ENCODE measurements at places on chromosomes 11 and 22. TPM values are rescaled to one million over a fixed set of nuclear protein-coding genes. Genes with fewer than 3 reads are reported as not detected.
A peak's percentile ranks its signal among the peaks of the same experiment; 100 is the strongest.

GRCh38 chr22:23760056-23760455 lies 2.7 kb upstream of the C22orf15 start:
- H3K4me3 ChIP-seq, result no peak overlapping the region
- no peak for DNase-seq
- no peaks in the 10 kb centered on the region for H3K27me3 ChIP-seq
- no peak overlapping the region for H3K27ac ChIP-seq
- H3K4me1 ChIP-seq, result peaks cover 8% of the 10 kb centered on the region

- H3K27me3 ChIP-seq, result no peaks in the 10 kb centered on the region
- H3K4me3 ChIP-seq, result no peak overlapping the region
- no peak overlapping the region for H3K27ac ChIP-seq
- H3K36me3 ChIP-seq, result no peaks in the 10 kb centered on the region
- H3K4me1 ChIP-seq, result peaks cover 16% of the 10 kb centered on the region
Observed at GRCh38 chr11:86486261-86487030, 111.8 kb downstream of the CCDC81 start.

DNA sequence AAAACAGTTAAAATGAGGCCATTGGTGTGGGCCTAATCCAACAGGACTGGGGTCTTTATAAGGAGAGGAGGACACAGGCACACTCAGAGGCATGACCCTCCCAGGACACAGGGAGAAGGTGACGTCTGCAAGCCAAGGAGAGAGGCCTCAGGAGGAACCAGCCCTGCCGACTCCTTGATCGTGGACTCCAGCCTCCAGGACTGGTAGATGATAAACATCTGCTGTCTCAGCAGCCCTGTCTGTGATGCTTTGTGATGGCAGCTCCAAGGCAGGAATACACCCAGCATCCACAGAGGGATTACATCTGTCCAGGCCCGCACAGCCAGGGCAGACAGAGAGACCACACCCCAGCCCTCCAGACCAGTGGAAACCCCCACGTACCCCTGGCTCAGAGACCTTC lies 18.4 kb downstream of the CDKN1C start:
- H3K4me3 ChIP-seq, result no peak overlapping the region
- no peaks in the 10 kb centered on the region for H3K36me3 ChIP-seq
- H3K27me3 ChIP-seq, result no peaks in the 10 kb centered on the region
- DNase-seq, result no peak
- no peak overlapping the region for H3K27ac ChIP-seq

DNA sequence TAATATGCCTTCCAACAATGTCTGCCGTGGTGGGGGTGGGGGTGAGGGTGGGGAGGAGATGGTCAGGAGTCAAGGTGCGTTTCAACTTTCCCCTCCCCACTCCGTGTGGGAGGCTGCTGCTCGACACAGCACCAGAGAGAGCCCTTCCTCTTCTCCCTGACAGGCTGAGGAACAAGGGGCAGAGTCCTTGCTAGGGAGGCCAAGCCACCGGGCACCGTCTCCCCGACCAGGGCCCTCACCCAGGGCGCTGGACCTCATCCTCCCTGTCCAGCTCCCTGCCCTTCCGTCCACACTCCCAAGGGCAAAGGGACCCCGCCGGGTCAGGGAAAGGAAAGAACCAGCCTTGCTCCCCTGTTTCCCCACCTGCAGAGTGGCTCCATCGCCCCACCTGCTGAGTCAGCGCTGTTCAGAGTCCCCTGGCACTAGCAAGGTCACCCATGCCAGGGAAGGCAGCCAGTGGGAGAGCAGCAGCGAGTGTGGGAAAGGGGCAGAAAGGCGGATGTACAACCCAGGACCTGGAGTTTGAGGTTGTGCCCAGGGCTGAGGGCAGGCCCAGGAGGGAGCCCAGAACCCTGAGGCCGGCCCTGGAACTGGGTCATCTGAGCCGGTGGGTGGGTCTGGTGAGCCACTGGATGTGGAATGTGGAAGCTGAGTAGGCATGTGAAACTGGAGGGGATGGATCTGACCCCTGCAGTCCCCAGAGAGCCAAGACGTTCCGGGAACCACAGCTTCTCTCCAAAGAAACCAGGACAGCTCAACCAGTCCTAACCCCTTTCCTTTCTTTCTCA lies 47.2 kb downstream of the BUD13 start:
- DNase-seq, result no peak
- no peak overlapping the region for H3K4me3 ChIP-seq
- no peak overlapping the region for H3K27ac ChIP-seq
- no peaks in the 10 kb centered on the region for H3K4me1 ChIP-seq
- H3K27me3 ChIP-seq, result no peaks in the 10 kb centered on the region
- H3K36me3 ChIP-seq, result no peaks in the 10 kb centered on the region

- H3K27ac ChIP-seq, result no peak overlapping the region
- DNase-seq, result no peak
- H3K4me1 ChIP-seq, result peaks cover 38% of the 10 kb centered on the region
- no peaks in the 10 kb centered on the region for H3K27me3 ChIP-seq
- H3K36me3 ChIP-seq, result no peaks in the 10 kb centered on the region
- no peak overlapping the region for H3K4me3 ChIP-seq
Observed at GRCh38 chr22:39251762-39252460, 7.1 kb upstream of the PDGFB start.

DNA sequence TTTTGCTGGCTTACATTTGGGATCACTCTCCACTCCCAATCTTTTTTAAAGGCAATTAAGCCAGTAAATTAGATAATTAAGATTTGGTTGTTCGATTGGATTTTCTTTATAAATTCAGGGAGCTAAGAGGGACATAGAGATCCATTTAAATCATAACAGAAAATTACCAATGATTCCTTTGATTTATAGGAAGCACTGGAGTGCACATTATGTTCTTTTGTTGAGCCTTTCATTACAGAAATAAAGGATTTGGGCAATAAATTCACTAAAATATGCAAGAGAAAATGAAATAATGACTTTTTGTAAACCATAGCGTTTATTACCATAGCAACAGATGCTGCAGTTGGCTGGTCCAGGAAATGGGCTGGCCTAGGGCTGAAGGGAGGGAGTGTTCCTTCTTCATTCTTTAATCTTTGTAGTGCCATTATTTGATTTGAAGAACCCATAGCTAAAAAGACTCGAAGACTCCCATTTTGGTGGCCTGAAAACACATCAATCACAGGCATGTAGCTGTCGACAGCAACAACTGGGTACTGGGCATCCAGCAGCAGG lies 73.0 kb downstream of the C2CD3 start:
- H3K4me1 ChIP-seq, result peaks cover 5% of the 10 kb centered on the region
- H3K27ac ChIP-seq, result no peak overlapping the region
- no peaks in the 10 kb centered on the region for H3K36me3 ChIP-seq
- no peak overlapping the region for H3K4me3 ChIP-seq
- no peak for DNase-seq

DNA sequence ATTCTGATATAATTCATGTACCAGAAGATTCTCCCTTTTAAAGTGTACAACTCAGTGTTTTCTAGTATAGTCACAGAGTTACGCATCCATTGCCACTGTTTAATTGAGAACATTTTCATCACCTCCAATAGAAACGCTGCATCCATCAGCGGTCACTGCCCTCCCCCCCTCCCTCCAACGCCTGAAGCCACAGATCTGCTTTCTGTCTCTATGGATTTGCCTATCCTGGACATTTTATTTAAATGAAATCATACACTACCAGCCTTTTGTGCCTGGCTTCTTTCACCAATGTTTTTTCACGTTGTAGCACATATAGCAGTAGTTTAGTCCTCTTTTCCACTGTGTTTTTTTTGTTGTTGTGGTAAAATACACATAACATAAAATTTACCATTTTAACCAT lies 22.8 kb downstream of the TCP11L1 start:
- H3K27ac ChIP-seq, result no peak overlapping the region
- H3K27me3 ChIP-seq, result no peaks in the 10 kb centered on the region
- peaks cover 6% of the 10 kb centered on the region for H3K4me1 ChIP-seq
- peaks cover 28% of the 10 kb centered on the region for H3K36me3 ChIP-seq

DNA sequence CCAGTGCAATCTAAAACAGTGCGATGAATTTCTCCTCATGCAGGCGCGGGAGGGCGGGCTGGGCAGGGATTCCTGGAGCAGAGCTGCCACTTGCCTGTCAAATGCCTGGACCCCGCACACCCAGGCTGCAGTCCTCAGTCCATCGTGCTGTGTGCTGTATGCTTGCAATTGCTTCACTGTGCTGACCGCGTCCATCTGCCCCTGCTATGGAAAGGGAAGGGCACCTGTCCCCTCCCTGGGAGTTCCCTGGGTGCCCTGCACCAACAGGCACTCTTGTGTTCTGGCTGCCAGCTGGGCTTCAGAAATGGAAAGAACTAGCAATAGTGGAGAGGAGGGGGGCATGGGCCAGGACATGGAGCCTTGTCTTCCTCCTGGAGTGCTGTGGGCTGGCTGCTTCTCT lies 185.4 kb upstream of the B3GAT1 start:
- H3K27me3 ChIP-seq, result no peaks in the 10 kb centered on the region
- no peak overlapping the region for H3K27ac ChIP-seq
- no peak overlapping the region for H3K4me3 ChIP-seq
- DNase-seq, result no peak
- H3K4me1 ChIP-seq, result peaks cover 10% of the 10 kb centered on the region

- no peaks in the 10 kb centered on the region for H3K36me3 ChIP-seq
- H3K4me1 ChIP-seq, result peaks cover 13% of the 10 kb centered on the region
- H3K27ac ChIP-seq, result no peak overlapping the region
- DNase-seq, result no peak
- no peak overlapping the region for H3K4me3 ChIP-seq
Observed at GRCh38 chr11:9772218-9772617, 108.3 kb downstream of the SWAP70 start.

GRCh38 chr11:111045407-111045803 lies 200.1 kb upstream of the POU2AF2 start:
- H3K27ac ChIP-seq, result no peak overlapping the region
- DNase-seq, result no peak
- peaks cover 5% of the 10 kb centered on the region for H3K4me1 ChIP-seq
- no peaks in the 10 kb centered on the region for H3K27me3 ChIP-seq

DNA sequence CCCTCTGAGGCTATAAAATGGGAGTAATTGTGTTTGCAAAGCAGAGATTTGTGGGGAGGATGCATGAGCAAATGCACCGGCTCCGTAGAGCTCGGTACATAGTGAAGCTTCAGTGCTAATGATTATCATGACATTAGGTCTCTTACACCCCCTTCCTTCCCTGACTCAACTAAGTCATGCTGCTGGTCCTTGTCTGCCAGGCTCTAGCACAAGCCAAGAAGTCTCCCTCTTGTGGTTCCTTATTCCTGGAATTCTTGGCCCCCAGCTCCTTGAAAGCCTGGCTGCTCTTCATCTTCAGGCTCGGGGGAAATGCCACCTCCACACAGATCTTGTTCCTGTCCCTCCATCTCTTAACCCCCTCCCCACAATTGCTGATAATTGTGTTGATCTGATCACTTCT lies 45.7 kb upstream of the SYT13 start:
- H3K36me3 ChIP-seq, result no peaks in the 10 kb centered on the region
- peaks cover 8% of the 10 kb centered on the region for H3K4me1 ChIP-seq
- DNase-seq, result no peak
- no peaks in the 10 kb centered on the region for H3K27me3 ChIP-seq

- no peaks in the 10 kb centered on the region for H3K27me3 ChIP-seq
- H3K4me1 ChIP-seq, result no peaks in the 10 kb centered on the region
- no peak overlapping the region for H3K4me3 ChIP-seq
- peak; percentile 59 for DNase-seq
Observed at GRCh38 chr11:10770626-10771254, 19.7 kb downstream of the CTR9 start.

GRCh38 chr11:70381872-70382861 lies 16.2 kb upstream of the CTTN start:
- H3K27me3 ChIP-seq, result no peaks in the 10 kb centered on the region
- H3K27ac ChIP-seq, result peak overlapping the region; percentile 52

DNA sequence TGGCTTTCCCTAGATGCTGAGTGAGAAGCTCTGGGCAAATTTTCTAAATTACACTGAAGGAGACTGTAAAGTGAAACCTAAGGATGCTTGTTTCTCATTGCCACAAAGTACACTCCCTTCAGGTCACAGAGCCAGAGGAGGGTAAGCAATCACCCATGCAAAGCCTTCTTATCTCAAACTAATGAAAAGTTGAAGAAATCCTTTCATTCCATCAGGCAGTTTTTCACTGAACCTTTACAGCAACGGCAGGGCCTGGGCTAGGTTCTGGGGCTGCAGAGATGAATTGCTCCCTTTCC lies 106.2 kb downstream of the RASSF10 start:
- peaks cover 16% of the 10 kb centered on the region for H3K4me1 ChIP-seq
- H3K27me3 ChIP-seq, result no peaks in the 10 kb centered on the region
- H3K27ac ChIP-seq, result no peak overlapping the region
- H3K36me3 ChIP-seq, result no peaks in the 10 kb centered on the region
- H3K4me3 ChIP-seq, result no peak overlapping the region

- no peak overlapping the region for H3K4me3 ChIP-seq
- DNase-seq, result peak; percentile 88
- no peaks in the 10 kb centered on the region for H3K36me3 ChIP-seq
- H3K27ac ChIP-seq, result peak overlapping the region; percentile 94
- no peaks in the 10 kb centered on the region for H3K27me3 ChIP-seq
Observed at GRCh38 chr11:94183886-94184264, 55.2 kb downstream of the PANX1 start.

- H3K4me3 ChIP-seq, result no peak overlapping the region
- no peak for DNase-seq
- H3K4me1 ChIP-seq, result peaks cover 4% of the 10 kb centered on the region
- H3K27ac ChIP-seq, result no peak overlapping the region
- H3K36me3 ChIP-seq, result no peaks in the 10 kb centered on the region
Observed at GRCh38 chr11:92224054-92224406, 588 bp upstream of the FAT3 start.

DNA sequence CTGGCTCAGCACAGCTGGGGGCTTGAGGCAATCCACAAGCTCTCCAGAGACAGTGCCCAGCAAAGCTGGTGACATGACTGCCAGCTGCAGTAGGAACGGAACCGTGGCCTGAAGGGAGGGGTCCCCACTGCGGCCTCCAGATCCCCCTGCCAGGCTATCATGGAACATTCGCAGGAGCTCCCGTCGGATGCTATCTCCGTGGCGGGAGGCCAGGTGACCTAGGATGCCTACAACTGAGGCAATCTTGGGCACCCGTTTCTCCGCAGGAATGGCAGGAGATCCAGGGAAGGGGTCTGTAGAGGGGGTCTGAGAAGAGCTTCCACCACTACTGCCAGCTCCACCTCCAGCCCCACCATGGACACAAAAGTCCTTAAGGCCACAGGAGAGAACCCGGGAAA lies 2.6 kb upstream of the GANAB start:
- H3K27me3 ChIP-seq, result no peaks in the 10 kb centered on the region
- H3K4me3 ChIP-seq, result no peak overlapping the region
- no peak for DNase-seq
- H3K27ac ChIP-seq, result no peak overlapping the region
- peaks cover 22% of the 10 kb centered on the region for H3K4me1 ChIP-seq

- no peak overlapping the region for H3K4me3 ChIP-seq
- no peaks in the 10 kb centered on the region for H3K4me1 ChIP-seq
- DNase-seq, result no peak
- no peaks in the 10 kb centered on the region for H3K36me3 ChIP-seq
Observed at GRCh38 chr22:49687333-49687732, 140.3 kb downstream of the BRD1 start.

Gene OR9Q2
- total RNA-seq, result not detected

Gene MAP6
- 9.5 TPM for total RNA-seq

Gene SEC14L6
- total RNA-seq, result not detected

Gene OR10D3
- not detected for total RNA-seq

Gene WNT11
- 10.4 TPM for total RNA-seq

Gene BIK
- 12.1 TPM for total RNA-seq

Data from thyroid gland (tissue), 4 donors.